CD4-positive, alpha-beta T cell treated with Interleukin-4 for 4 hours (primary cell): ENCODE measurements at places on chromosomes 6 and 20.

DNA sequence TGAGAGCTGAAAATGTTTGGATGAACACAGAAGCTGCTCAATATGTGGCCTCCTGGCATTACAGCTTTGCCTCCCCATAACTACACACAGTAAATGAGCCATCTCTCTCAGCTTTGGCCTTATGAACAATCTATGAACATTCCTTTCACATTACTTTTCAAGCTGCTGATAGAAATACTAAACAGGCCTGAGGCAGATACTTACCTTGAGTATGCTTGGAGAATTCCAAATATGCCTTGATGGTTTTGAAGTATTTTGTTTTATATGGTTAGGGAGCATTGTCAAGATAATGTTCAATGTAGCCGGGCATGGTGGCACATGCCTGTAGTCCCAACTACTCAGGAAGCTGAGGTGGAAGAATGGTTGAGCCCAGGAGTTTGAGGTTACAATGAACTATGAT lies 104.5 kb downstream of the CD24 start:
- DNase-seq: no peak

GRCh38 chr6:106510090-106510970 lies 119.0 kb downstream of the RTN4IP1 start:
- peak; percentile 73 for DNase-seq

DNA sequence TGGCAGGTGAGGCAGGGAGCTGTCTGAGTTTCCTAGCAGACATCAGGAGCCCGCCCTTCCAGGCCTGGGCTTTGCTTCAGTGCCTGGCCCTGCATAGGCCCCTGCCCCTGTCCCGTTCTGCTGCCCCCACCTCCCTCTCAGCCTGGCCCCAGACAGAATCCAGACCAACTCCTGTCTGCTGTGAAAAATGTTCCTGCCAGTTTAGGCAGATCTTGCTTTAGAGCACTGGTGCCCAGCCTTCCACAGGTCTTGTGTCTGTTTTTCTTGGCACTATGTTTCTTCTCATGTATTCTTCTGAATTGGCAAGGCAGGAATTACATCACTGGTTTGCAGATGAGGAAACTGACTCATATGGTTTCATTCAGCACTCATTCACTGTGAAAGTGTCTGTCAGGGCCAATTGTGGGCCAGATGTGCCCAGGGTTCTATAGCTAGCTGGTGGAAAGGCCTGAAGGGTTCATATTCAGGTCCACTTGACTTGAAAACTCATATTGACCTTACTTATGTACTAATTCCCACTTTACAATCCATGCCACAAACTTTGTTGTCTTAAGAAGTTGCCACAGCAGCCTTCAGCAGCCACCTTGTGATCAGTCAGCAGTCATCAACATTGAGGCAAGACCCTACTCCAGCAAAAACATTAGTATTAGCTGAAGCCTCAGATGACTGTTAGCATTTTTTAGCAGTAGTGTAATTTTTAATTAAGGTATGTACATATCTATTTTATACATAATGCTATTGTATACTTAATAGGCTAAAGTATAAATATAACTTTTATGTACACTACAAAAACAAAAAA lies 40.5 kb downstream of the HLA-F start:
- no peak for DNase-seq

GRCh38 chr6:43009124-43009523 lies 4.6 kb downstream of the MEA1 start:
- DNase-seq: peak; percentile 14

DNA sequence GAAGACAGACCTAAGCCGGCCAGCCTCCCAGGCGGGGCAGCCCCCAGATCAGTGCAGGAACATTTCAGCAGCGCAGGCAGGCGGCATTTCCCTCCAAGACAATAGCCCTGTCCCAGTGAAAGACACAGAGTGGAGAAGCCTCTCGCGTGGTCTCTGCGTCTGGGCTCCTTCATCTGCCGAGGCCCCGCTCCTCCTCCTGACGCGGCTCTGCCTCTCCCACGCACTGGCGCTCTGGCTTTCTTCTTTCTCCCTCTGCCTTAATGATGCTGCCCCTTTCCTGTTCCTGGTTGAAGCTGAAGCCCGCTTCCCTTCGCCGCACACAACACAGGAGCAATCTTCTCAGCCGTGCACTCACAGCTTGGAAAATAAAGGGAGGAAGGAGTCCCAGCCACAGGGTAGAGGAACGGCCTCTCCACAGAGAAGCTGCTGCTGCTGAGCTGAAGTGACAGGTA lies 347.5 kb downstream of the CDH4 start:
- DNase-seq: no peak

- DNase-seq: peak; percentile 37
Observed at GRCh38 chr20:50804437-50805348, 9.8 kb downstream of the BCAS4 start.

DNA sequence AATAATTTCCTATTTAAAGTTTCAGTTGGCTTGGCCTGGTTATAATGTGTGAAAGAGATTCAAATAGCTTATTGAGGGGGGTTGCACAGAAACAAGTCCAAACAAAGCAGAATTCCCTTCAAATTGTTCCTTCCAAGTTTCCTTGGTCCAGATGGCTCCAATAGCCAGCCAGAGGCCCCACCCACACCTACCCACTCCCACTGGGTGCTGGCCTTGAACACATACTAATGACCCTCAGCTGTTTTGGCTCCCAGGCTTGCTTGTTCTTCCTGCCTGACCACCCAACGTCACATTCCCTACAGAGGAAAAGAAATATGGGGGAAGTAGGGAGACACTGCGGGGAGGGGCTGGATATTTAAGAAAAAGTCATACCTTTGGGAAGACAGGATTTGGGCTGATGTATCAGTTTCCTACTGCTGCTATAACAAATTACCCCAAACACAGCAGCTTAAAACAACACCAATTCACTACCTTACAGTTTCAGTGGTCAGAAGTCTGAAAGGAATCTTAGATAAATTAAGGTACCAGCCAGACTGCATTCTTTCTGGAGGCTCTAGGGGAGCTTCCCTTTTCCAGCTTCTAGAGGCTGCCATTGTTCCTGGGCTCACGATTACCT lies 95.7 kb downstream of the COL21A1 start:
- DNase-seq: no peak

DNA sequence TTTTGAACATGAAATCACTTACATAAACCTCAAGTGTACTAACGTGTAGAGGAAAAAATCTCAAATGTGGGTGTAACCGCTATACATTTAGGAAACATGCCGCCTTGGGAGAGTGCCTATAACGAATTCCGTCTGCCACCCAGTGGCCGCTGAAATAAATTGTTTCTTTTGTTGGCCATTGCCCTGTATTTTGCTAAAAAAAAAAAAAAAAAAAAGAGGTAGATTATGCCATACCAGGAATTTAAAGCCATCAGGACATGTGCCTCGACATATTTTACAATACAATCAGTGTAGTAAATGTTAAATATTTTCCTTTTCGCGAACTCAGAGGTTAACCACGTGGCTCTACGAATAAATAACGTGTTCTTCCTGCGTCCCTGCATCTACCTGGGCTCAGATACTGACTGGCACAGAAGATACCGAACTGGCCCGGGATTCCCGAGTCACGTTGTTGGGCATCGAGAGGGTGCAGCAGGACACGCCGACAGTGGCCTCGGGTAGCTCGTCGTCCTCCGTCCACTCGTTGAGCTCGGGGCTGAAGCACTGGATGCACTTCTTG lies 14.3 kb downstream of the KLHL31 start:
- DNase-seq: peak; percentile 81

DNA sequence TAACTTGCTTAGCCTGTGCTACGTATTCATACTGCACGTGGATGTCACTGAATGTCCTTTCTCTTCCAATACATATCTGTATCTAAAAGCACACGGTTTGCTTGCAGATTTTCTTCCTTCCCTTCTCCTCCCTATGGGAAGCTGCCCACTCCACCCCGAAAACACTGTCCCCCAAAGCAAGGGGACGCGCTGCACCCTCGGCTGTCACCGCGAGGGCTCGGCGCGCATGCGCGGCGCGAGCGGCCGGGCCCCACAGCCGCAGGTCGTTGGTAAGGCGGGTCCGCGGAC lies 659 bp downstream of the TMX4 start:
- DNase-seq: peak; percentile 61

DNA sequence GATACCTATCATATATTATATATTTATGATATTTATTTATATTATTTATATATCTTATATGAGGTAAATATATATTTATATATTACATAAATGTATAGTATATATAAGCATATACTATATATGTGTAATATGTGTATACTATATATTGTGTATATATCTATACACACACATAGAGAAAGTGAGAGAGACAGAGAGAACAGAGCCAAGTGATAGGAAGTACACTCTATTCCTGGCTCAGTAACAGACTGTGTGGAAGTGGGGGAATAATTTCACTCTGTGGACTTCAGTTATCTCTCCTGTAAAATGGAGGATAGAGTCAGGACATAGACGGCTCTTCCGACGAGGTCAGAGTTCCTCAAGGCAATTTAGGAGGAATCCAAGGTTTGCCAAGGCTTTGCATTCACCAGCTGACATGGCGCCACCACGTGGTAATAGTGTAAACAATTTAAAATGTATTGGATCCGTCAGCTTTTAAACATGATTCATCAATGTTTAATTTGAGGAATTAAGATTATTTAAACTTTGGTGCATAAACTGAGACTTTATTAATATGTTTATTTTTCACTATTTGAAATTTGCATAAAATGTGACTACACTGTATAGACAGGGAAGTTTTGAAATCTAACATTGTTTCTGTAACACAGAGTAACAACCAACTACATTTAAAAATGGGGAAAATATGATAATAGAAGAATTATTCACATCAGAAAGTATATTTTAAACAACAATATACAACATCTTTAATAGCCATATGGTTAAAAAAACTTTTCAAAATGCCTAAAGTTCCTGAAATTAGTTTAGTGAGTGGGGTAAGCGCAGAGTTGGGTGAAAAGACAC lies 75.4 kb upstream of the TMEM244 start:
- DNase-seq: peak; percentile 55

GRCh38 chr20:63836458-63837344 lies 5.6 kb upstream of the ZBTB46 start:
- DNase-seq: no peak

DNA sequence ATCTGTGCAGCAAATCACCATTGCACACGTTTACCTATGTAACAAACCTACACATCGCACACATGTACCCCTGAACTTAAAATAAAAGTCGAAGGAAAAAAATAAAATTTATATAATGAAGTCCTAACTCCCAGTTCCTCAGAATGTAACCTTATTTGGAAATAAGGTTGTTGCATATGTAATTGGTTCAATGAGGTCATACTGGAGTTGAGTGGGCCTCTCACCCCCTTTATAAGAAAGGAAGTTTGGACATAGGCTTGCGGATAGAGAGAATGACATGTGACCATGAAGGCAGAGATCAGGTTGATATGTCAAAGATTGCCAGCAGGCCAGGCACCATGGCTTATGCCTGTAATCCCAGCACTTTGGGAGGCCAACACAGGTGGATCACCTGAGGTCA lies 16.1 kb upstream of the ZBTB22 start:
- no peak for DNase-seq

DNA sequence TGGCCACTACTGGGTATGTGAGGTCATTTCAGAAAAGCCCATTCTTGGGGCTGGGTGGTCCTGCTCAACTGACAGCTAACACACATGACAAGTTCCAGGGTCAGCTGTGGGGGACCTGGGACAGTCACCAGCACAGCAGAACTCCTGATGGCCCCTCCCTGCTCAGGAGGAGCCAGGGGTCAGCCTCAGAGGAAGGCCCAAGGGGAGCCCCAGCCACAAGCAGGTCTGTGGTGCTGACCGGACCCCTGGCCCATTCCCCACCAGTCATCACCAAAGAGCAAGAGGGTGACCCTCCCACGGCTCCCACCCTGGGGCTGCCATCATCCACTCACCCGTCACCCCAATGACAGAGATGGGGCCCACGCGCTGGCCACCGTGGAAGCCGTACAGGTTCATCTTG lies 18.0 kb downstream of the CYP21A2 start:
- DNase-seq: no peak

DNA sequence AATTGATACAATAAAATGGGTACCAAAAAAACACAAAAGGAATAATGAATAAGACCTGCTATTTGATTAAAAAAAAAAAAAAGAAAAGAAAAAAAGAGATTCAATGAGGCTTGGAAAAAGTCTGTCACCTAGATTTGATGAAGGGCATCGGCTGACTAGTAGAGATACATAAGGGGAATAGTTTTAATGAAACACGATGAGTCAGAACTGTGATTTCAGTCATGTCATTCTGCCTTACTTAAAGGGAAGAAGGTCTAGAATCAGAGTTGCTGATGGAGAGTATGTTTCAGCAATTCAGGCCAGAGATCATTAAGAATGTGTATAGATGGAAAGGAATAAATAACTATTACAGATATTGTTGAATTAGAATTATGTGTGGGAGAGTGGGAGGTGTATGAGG lies 565.9 kb upstream of the RNF217 start:
- no peak for DNase-seq

DNA sequence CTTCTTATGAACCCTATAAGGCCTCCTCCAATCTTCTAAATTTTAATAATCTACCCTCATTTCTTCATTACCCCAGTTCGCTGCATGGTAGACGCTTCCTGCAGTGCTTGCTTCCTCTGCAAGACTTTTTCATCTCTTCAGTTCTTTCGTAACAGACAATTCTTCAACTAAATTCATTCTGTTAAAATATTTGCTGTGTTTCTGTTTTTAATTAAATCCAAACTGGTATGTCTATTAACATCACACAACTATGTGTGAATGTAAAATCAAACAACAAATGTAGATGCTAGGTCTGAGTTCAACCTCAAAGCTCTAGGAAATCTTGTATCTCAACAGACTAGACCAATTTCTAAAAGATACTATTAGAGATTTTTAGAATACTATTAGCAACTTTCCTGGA lies 199.3 kb downstream of the RNGTT start:
- DNase-seq: no peak
